ENCODE measurements at places on chromosomes 13 and 19. TPM values are rescaled to one million over a fixed set of nuclear protein-coding genes. Genes with fewer than 3 reads are reported as not detected.

DNA sequence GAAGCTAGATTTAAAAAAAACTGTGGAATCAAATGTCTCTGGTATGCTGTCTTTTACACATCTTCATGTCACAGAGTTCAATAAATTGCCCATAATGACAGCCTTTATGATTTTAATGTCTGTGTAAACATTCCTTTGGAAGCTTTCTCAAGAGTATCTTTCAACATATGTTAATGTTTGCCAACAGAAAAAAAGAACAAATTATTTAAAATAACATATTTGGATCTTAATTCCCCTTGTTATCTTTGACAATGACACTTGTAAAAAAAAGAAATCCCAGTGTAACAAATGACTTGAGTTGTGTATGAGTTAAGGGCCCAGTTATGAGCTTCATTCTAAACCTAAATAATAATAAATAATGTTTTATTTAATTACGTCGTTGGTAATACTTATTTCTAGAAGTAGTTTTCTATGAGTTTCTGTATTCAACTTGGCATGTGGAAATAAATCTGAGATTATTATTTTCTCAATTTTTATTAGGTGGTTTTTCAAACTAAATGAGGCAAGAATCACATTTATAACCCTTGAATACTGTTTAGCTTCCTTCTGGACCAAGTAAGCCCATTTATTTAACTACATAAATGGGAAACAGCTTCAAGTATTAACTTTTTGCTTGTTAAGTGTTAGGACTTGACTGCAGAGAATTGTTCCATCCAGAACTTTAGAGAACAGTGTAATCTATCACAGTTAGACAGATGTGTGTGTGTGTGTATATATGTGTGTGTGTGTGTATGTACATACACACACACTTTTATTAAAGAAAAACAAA lies 182.1 kb downstream of the POSTN start:
- DNase-seq, result no peak

DNA sequence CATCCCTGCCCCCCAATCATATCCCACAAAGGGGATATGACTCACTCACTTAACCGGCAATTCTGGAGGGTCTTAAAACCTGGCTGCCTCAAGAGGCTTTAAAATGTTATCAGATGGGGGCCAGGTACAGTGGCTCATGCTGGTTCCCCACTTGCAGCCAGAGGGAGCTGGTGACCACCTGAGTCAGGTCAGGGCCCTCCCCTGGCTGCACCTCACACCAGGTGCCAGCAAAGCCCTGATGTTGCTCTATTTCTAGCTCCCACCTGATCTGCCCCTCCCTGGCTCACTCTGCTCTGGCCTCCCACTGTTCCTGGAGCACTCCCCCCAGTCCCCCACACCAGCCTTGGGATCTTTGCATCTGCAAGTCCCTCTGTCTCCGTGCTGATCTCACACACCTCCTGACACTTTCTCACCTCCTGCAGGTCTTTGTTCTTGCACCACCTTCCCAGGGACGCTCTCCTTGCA lies 14.2 kb downstream of the HPN start:
- no peak for DNase-seq

GRCh38 chr13:100106005-100106404 lies 17.1 kb downstream of the PCCA start:
- no peak for DNase-seq

GRCh38 chr19:35734273-35734672 lies 8.0 kb downstream of the IGFLR1 start:
- no peak for DNase-seq

The FPR3 gene
- polyA plus RNA-seq, result 0.19 TPM

GRCh38 chr13:40315416-40316064 lies 350.9 kb downstream of the FOXO1 start:
- no peak for DNase-seq

- DNase-seq, result no peak
Measured at GRCh38 chr13:50845211-50845610, 1.7 kb upstream of the DLEU7 start.

DNA sequence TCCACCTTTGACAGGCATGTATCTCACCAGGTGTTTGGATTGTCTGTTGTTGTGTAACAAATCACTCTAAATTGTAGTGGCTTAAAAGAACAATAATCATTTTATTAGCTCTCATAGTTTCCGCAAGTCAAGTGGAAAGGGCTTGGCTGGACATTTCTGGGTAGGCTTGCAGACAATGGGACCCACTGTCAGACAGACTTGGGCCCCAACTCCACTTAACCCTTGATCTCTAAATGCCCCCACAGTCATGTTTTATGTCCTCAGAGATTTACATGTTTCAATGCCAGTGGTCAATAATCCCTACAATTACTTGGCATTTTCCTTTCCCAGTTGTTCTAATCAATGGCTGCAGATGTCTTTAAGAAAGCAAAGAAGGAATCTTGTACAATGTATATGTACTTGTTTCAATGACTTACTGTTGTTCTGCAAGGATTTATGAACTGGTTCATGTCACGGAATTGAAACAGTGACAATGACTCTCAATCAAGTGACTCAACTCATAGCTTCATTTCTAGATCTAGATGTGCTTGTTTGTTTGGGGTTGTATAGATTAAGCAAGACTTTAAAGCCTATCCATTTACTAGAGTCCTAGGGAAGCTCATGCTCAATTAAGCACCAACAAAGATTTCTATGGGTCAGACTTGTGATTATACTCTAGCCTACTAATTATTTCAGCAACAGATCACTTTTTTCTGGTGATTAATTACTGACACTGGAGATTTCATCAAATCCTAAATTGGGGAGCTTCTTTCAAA lies 510.1 kb upstream of the NBEA start:
- no peak for DNase-seq

The CCDC70 gene
- not detected for polyA plus RNA-seq

- DNase-seq, result no peak
Measured at GRCh38 chr13:92494915-92495314, 731.7 kb upstream of the GPC6 start.

The F10 gene
- polyA plus RNA-seq, result 18.6 TPM

DNA sequence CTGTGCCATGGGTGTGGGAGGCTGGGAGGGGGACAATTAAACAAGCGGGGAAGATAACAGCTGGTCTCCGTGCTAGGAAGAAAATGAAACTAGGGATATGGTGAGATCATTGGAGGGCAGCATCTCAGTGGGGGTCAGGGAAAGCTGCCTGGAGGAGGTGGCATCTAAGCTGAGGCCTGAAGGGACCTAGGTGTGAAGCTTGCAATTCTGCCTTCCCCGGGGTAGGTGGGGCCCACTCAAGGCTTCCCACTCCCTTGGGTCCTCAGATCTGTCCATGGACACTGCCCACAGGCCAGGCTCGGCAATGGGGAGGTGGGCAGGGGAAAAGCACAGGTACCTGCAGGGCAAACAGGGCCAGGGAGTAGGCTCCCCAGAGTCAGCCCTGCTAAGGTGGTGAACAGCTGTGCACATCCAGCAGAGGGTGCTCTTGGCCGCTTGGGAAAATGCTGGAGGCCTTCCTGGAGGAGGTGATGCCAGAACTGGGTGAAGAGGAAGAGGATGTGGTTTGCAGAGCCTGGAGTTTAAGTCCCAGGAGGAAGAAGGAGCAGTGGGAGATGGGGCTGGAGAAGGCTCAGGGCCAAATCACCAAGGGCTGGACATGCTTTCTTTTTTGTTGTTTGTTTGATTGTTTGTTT lies 25.7 kb upstream of the CCNE1 start:
- no peak for DNase-seq

DNA sequence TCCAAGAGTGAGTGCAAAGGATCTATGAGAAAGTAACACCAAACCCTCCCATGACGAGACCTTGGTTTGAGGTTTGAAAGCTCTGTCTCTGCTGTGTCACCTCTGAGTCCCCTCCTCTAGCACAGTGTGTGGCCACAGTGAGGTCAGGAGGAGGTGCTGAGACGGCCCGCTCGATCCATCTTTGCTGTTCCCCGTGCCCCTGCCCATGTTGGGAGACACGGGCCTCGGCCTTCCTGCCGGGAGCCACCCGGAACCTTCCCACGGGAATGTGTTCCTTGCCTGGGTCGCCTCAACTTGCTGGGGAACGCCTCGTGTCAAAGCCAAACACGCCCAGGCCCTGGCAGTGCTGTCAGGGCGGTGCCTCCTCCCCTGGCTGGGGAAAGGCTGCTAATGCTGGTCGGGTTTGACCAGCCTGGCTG lies 10.1 kb downstream of the NANOS3 start:
- DNase-seq, result no peak

GRCh38 chr13:54574791-54575190 lies 1546.2 kb downstream of the OLFM4 start:
- no peak for DNase-seq

- DNase-seq, result no peak
Measured at GRCh38 chr19:17322854-17323253, 11.8 kb downstream of the ANO8 start.

DNA sequence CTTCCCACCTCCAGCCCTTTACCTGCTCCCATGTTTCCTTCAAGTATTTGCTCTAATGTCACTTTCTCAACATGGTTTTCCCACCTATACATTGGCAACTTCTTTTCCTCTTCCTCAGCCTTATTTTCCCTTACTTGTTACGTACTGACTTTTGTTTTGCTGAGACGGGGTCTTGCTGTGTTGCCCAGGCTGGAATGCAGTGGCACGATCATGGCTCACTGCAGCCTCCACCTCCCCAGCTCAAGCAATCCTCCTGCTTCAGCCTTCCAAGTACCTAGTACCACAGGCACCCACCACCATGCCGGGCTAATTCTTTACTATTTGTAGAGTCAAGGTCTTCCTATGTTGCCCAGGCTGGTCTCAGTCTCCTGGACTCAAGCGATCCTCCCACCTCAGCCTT lies 5.0 kb downstream of the PRODH2 start:
- no peak for DNase-seq

DNA sequence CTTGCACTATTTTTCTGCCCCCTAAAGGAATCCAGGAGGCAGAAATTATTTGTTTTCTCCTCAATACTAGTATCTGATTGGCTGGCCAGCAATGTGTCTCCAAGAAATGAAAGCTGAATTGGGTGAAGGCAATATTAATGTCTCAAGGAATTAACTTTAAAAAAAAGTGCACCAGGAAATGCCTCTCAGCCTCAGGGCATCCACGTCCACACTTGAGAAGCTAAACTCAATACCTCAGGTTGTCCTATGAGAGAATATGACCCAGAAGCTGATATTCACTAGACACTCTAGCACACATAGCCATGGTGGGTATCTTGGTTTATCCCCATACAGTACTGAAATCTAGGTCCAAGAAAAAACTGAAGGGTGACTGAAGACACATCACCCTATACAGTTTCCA lies 2.1 kb downstream of the ZNF91 start:
- DNase-seq, result no peak

DNA sequence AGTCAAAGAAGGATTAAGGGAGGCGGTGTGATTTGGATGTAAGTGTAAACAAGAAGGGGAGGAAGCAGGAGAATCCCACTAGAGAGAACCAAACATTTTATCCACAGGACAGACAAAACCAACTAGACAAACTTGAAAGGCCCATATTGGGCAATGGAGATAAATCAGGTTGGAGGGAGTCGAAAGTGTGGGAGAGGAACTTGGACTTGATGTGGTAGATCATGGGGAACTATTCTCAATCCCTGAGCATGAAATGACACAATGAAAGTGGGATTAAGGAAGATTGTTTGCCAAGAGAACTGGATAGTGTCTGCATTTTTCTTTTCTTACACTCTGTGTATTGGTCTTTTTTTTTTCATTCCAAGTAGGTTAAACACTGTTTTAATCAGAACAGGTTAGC lies 17.9 kb downstream of the GPR183 start:
- DNase-seq, result no peak

DNA sequence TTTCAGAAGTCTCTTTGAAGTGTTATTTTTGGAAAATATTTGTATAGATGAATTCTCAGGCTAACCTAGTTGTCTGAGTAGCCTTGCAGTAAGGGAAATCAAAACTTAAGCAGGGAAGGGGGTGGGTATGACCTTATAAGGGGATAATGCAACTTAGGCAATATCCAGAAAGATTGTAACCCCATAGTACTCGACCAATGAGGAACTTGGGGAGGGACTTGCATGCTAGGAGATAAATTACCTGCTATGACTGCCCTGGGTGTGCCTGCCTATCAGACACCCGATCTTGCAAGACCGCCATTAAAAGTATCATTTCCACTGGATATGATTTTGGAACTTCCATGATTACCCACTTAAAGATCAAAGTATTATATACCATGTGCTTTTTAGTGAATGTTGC lies 23.0 kb upstream of the RFXAP start:
- no peak for DNase-seq

- DNase-seq, result peak; percentile 11
Measured at GRCh38 chr13:32381539-32381938, 46.4 kb downstream of the N4BP2L1 start.

The ZNF471 gene
- 21.2 TPM for polyA plus RNA-seq
